CD4-positive, alpha-beta T cell treated with Interleukin-15 for 1 hour (primary cell): ENCODE measurements at places on chromosomes 5 and 9.

DNA sequence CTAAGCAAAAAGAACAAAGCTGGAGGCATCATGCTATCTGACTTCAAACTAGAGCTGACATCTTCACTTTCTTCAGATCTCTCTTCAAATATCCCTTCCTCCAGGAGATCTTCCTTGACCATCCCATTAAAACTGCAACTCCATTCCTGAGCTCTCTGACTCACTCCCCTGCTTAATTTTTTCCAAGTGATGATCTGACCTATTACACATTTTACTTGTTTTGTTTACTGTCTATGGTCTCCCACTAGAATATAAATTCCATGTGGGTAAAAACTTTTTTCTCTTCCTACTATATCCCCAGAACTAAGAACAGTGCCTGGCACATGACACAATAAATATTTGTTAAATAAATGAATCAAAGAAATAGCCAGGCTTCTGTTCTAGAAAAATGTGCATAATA, 87.5 kb downstream of the SLIT3 start:
- DNase-seq = no peak

DNA sequence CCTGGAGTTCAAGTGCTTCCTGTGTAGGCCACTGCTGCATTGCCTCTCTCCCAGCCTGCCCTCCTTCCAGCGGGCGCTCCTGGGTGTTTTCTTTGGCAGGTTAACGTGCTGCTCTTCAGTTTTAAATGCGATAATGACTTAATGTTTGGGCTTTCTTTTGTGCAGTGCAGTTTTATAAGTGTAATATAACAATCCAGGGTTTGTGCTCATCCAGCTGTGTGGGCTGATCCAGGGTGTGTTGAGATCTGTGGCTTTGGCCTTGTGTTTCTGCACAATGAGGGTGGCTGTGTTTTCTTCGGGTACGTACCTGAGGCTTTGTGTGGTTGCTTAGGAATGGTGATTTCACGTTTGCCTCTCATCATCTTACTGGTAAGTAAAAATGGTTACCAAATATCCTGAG, 50.6 kb downstream of the PCSK5 start:
- DNase-seq = no peak

- DNase-seq = no peak
Measured at GRCh38 chr5:167639766-167640165, 651.7 kb upstream of the WWC1 start.

DNA sequence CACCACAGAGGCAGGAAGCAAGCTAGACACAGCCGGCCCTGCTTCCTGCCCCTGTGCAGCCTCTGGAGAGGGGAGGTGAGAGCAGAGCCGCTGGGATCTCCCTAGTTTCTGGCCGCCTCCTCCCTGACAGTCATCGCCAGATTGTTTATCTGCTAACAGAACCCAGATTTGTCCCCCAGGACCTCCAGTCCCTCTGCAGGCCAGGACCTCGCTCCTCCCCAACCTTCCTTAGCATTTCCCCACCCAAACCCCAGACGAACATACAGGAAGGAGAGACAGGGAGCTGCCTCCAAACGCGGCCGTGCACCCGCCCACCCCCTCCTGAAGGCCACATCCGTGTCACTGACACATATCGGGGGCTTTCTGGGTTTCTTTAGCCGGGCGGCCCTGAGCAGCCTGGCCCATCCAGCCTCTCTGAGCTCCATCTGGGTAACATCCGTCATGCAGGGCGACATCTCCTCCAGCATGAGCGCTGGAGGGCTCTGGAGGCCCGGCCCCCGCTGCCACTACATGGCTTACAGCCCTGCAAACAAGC, 47.5 kb downstream of the DBH start:
- DNase-seq = peak; percentile 72

DNA sequence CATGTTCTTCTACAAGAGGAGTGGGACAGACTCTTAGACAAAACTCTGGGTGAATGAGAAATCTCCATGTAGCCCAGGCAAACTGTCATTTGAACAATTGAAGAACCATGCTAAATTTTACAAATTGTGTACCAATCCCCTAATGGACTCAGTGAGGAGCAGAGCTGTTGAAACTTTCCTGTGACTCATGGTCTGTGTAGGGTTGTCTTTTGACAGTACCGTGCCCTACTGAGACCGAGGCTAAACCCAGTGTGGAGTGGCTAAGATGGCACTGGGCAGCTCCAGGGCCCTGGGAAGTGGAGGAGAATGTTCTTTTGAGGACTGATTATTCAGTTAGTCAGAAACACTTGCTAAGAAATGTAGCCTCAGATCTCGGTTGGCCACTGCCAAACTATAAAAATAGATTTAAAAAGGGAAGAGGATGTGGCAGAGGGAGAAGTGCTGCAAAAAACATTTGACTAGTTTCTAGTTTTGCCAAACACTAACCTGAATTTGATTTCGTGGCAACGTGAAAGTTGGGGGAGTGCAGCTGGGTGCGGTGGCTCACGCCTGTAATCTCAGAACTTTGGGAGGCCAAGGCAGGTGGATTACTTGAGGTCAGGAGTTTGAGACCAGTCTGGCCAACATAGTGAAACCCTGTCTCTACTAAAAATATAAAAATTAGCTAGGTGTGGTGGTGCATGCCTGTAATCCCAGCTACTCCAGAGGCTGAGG, 24.7 kb downstream of the POU4F3 start:
- DNase-seq = no peak

DNA sequence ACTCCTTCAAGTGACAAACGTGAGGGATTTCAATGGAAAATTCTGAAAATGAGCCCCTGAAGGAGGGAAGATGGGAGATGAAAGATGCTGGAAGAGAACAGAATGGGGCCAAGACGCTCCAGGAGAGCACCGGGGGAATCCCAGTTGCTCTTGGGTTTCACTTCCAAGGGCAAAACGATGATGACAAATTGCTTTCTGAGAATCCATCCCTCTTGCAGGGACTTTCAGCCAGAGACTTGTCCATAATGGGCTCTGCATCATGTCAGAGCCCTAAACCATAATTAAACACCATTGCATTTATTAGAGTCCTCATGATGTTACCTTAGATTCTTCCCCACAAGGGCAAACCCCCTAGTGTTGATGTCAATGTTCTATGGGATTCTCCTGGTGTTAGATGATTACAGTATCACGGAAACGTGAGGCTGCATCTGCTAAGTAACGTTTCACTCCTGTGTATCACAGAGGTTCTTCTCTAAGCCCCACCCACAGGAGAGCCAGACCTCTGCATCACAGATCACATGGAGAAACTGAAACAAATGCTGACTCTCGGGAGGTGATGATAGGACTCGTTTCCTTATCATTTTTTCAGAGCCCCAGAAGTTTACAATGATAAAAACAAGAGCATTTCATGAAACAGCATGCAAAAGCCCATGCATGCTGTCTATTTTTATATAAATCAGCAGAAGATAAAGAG, 114.4 kb downstream of the TENT4A start:
- peak; percentile 42 for DNase-seq
